ENCODE measurements at places on chromosomes 6 and 20.

GRCh38 chr6:154721460-154721859 lies 11.8 kb upstream of the SCAF8 start:
- DNase-seq, result no peak

DNA sequence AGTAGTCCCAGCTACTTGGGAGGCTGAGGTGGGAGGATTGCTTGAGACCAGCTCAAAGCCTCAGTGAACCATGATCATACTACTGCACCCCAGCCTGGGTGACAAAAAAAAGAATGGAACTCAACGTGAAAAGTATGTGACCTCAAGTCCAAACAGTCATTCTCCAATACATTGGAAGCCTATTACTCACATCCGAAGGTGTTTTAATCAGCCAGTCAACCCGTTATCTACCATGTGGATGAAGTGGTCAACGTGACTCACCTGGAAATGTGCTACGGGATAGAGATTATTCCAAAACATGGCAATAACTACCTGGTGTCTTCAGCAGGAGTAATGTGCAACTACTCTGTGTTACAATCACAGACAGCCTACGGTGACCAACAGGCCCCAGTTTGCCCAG lies 85.8 kb upstream of the TOP1 start:
- no peak for DNase-seq

DNA sequence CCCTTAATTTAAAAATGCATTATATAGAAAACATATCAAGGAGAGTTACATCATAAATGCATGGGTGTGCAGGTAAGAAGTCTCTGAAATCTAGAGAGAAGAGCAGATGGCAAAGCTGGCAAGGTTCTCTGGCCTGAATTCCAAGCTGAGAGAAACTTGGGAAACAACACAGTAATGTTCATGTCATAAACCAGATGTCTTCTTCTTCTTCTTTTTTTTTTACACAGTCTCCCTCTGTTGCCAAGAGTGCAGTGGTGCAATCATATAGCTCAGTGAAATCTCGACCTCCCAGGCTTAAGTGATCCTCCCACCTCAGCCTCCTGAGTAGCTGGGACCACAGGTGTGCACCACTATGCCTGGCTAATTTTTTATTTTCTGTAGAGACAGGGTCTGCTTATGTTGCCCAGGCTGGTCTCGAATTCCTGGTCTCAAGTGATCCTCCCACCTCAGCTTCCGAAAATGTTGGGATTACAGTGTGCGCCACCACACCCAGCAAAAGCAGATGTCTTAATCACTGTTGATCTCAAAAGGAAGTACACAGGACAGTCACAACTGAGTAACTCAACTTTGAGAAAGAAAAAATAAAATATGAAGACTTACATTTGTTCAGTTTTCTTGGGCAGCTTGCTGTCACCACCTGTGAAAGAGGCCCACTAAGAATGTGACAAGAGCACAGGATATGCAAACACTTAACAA lies 77.3 kb downstream of the DNAAF9 start:
- no peak for DNase-seq

DNA sequence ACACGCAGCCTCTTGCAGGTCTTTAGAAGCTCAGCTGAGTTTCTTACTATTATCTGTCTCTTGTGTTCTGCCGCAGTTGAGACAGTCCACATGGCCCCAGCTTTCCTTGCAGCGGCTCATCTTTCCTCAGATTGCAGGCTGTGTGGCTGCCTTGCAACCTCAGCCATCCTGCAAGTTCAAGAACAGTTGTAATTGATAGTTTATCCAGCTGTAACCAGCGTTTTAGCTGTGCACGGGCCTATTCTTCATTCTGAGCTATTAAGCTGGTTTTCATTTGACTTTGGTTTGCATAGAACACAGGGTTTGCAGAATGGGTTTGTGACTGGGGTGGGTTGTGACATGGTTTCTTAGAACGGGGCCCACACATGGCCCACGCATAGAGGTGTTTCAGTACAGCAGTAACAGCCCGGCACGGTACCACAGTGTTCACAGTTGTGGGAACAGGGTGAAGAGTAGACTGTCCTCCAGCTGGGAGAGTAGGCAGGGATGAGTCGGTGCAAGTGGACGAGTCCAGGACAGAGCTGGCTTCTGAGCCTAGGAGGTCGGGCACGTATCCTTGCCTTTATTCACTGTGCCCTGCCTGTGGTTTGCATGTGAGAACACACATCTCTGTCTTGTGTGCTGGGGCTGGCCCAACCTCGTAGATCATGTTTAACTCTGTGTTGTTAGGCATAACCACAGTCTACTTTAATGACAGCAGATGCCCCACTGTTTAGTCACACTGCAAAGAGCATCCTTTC lies 89.2 kb downstream of the RPP40 start:
- DNase-seq, result no peak

GRCh38 chr20:46963196-46963529 lies 68.5 kb downstream of the EYA2 start:
- DNase-seq, result no peak

DNA sequence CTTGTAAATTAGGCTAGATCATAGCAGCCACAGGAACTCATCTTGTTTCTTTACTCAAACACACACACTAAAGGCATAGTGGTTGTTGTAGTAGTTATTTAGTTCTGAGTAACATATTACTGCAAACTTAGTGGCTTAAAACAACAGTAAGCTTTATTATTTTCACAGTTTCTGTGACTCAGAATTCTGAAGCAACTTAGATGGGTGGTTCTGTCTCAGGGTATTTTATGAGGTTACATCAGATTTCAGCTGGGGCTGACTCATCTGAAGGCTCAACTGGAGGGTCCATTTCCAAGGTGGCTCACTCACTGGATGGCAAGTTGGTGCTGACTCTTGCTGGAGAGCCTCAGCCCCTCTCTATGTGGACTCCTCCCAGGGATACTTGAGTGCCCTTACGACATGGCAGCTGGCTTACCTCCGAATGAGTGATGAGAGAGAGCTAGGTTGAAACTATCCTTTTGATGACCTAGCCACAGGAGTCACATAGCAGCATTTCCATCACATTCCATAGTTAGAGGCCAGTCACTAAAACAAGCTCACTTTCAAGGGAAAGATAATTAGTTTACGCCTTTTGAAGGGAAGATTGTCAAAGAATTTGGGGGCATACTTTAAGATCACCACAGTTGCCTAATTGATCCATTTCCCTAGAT lies 136.5 kb upstream of the PRND start:
- no peak for DNase-seq

- no peak for DNase-seq
Observed at GRCh38 chr20:37622728-37623127, 71.1 kb upstream of the CTNNBL1 start.

DNA sequence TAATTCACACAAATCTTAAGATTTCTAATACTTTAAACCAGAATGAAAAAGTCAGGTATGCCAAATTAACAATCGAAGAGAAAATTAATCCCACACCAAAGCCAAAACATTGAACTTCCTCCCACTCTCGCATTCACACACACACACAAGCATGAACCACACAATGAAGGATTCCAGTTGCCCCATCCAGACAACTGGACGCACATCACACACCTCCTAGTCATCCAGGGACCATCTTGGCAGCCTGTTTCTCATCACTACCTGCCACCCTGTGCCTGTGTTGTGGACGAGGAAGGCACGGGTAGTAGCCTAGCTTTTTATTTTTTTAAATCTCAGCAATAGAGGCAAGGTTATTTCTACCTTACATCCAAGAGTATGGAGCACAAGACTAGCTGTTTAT lies 15.2 kb downstream of the B4GALT5 start:
- no peak for DNase-seq

GRCh38 chr6:8054276-8054675 lies 9.9 kb downstream of the BLOC1S5 start:
- DNase-seq, result no peak

DNA sequence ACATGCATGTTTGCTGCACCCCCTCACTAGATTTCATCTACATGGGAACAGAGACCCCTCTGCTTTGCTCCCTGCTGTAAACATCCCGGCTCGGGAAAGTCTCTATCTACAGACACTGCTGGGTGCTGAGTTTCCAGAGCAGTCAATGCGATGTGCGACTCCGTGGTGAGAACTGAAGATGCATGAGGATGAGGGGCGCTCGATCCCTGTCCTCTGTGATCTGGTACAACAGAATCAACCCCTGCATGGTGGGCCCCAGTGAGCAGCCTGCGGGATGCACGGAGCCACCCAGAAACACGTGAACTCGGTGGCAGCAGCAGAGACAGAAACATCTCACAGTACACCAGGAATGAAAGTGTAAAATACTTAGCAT lies 83.1 kb downstream of the THBS2 start:
- DNase-seq, result no peak

DNA sequence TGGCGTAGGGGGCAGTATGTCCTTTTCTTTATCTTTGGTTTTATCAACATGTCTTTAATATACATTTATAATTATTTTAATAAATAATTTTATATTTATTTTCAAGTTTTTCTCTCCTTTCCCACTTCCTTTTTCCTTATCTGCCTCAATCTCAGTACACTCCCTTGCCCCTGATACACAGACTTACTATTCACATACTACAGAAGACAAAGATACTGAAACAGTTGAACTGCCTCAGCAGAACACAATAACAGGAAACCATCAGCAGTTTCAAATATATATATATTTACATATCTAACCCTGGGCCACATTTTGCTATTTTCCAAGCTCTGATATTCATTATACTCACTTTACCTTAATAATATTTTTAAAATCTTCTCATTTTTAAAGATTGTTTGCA lies 19.8 kb downstream of the IBTK start:
- no peak for DNase-seq

- DNase-seq, result no peak
Observed at GRCh38 chr20:38880952-38881735, 45.1 kb upstream of the FAM83D start.

DNA sequence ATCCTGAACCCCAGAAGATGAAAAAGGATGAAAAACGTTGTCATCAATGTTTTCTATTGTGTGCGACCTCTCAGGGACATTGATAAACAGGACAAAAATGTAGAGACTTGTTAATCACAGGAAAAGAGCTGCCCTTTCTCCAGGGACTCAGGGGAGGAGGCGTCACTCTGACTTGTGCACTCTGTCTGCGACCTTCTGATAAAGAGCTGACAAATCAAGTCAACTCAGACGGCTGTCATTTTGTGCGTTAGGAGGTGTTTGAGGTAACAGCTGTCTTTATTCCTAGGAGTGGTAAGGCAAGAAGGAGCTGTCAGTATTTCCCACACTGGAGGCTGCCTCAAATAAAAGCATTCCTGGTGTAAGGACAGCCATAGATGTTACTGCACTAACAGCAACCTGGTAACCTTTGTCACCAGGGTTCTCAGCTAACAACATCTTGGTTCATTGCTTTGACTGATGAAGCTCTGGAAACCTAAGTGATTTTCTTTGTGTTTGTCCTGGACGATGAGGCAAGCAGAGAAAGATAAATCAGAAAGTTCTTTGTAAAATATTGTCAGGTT lies 38.6 kb upstream of the NXT1 start:
- DNase-seq, result no peak

DNA sequence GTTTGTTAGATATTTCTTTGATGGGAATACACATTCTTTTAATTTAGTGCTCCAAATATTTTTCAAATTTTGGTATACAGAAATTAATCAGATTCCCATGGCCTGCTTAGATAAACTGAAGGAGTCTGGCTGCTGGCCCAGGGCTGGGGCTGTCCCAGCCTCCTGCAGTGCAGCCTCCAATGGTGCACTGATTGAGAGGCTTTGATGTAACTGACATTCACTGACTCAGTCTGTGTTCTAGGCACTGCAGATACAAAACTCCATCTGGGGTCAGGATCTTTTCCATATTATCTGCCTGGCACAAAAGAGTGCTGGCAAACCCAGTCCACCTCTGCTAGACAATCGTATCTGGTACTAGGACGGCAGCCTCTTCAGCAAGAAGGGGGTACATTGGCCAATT lies 64.8 kb downstream of the GRIK2 start:
- no peak for DNase-seq

DNA sequence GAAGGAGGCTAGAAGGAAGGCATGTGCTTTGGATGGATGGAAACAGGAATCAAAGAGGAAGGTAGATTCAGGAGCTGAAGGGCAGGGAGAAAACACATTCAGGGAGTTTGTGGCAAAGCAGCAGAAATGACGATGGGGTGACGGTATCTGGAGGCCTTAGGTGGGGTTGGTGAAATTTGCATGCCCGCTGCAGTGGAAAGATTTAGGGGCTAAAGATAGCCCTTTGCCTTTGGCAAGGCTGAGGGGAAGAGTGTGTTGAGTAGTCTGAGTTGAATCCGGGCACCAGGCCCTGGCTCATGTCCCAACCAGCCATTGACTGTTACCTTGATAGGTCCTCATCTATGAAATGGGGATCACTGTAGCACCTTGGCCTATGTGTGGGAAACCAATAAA lies 1.3 kb downstream of the GZF1 start:
- DNase-seq, result no peak

GRCh38 chr6:26087284-26088115 lies at the start of gene HFE:
TSS of gene HFE (plus strand) at chr6:26087429. CDS start at chr6:26087441, 12 bp downstream.
- DNase-seq, result peak; percentile 41

- no peak for DNase-seq
Observed at GRCh38 chr6:47182291-47182957, 127.3 kb downstream of the TNFRSF21 start.

- DNase-seq, result no peak
Observed at GRCh38 chr6:52539607-52540006, 37.3 kb downstream of the TRAM2 start.

DNA sequence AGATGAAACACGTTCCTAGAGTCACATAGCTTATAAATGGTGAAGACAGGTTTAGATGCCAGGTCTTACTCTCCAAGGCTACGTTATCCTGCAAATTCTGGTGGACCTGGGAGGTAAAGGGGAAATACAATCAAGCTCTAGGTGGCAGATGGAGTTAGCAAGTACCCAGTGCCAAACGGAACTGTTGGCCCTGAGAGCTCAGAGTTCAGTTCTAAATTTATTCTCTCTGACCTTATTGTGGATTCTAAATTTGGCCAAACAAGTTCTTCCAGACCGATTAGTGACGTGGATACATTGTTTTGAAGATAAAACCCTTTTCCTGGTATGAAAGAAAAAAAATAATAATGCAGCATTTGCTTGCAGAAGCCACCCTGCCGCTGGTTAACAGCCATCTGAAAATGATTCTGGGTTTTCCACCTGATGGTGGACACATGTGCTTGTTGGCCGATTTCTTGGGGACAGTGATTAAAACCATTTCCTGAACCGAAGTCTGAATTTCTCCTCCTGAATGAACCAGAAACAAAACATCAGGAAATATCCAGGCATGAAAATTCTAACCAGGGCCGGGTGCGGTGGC lies 32.5 kb downstream of the RIPOR3 start:
- no peak for DNase-seq

- DNase-seq, result no peak
Observed at GRCh38 chr6:152416652-152417051, 220.5 kb downstream of the SYNE1 start.

GRCh38 chr6:105746509-105746908 lies 339.6 kb upstream of the PRDM1 start:
- no peak for DNase-seq

GRCh38 chr6:42045538-42046460 lies 4.5 kb upstream of the TAF8 start:
- peak; percentile 86 for DNase-seq

- DNase-seq, result no peak
Observed at GRCh38 chr6:118770835-118771234, 119.4 kb upstream of the CEP85L start.

- no peak for DNase-seq
Observed at GRCh38 chr20:53328961-53329360, 264.7 kb downstream of the ZNF217 start.

GRCh38 chr20:31566319-31566657 lies 38.8 kb upstream of the ID1 start:
- no peak for DNase-seq

GRCh38 chr20:47860049-47860830 lies 75.0 kb upstream of the SULF2 start:
- DNase-seq, result no peak

Measured in stimulated activated naive CD4-positive, alpha-beta T cell (primary cell).